ENCODE measurements at places on chromosomes 5 and 9. TPM values are rescaled to one million over a fixed set of nuclear protein-coding genes. Genes with fewer than 3 reads are reported as not detected.

SOX30 gene
- total RNA-seq: 0.09 TPM

DNA sequence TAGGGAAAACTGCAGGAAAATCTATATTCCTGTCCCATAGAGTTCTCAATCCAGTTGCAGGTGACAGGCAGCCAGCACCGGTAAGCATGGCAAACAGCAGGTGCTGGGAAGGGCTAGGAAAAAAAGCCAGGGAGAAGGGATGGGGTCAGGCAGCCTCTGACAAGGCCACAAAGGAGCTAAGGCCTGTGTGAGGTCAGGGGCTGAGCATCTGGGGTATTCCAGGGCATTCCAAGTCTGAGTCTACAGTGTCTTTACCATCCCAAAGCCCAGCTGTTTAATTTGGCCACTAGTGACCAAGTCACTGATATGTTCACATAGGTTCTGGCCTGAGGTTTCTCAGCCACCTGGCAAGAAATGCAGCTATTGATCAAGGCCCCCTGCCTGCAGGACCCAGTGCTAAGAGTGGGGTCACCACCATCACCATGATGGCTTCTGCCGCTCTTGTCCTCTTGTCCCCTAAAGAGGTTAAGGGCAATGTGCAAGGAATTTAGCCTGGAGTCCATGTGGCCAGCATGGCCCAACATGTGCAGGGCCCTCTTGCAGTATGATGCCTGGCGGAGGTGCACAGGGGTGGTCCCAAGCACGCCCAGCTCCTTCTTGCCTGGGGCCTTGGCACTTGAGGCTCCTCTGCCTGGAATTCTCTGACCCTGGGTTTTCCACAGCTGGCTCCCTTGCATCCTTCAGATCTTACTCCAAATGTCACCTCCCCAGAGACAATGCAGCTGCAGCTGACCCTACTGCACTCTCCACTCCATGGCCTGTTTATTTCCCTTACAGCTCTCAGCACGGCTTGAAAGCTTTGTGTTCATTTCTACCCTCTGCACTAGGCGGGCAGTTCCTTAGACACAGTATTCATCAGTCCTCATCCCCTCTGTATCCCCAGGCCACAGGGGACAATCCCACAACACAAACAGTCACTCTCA lies 213.1 kb downstream of the MSX2 start:
- H3K4me1 ChIP-seq: no peaks in the 10 kb centered on the region
- H3K36me3 ChIP-seq: no peaks in the 10 kb centered on the region
- DNase-seq: peak; percentile 32
- no peak overlapping the region for H3K27ac ChIP-seq

DNA sequence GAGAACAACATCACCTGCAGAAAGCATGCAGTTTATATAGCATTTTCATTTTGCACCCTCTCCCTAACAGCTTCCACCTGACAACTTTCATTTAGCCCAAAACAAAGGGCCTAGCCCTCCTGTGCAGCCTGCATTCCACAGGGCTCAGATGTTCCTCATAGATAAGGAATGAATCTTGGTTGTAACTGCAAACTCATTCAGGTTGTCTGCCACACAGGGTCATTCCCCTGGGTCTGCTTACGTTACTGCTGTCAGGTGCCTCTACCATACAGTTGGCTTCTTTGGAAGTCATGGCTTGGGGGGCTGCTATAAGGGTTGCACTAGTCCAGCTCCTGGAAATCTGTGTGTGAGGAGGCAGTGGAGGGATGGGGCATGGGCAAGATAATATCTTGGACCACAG lies 2.7 kb upstream of the DCP2 start:
- H3K4me1 ChIP-seq: peaks cover 9% of the 10 kb centered on the region
- H3K36me3 ChIP-seq: no peaks in the 10 kb centered on the region
- no peak overlapping the region for H3K4me3 ChIP-seq
- DNase-seq: no peak
- no peak overlapping the region for H3K27ac ChIP-seq
- no peaks in the 10 kb centered on the region for H3K27me3 ChIP-seq

GRCh38 chr9:41229408-41230401 lies 40.6 kb upstream of the ZNG1F start:
- DNase-seq: no peak
- no peaks in the 10 kb centered on the region for H3K4me1 ChIP-seq
- H3K27ac ChIP-seq: no peak overlapping the region
- H3K36me3 ChIP-seq: no peaks in the 10 kb centered on the region
- H3K4me3 ChIP-seq: no peak overlapping the region

DNA sequence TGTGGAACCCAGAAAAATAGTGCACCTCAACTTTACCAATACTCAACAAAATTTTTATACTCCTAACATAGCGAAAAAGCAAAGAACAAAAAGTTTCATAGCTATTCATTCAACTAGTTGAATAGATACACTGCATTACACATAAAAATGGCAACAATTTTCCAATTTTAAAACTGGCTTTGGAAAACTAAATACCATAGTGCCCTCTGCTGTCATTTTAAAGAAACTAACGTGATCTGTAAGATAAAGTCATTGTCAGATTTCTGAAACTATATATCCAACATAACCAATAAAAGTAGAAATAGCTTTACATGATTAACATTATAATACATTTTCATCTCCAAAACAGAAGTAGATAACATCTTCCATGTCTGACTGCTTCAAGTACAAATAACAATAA lies 31.6 kb downstream of the DTWD2 start:
- DNase-seq: peak; percentile 61
- H3K36me3 ChIP-seq: no peaks in the 10 kb centered on the region
- no peaks in the 10 kb centered on the region for H3K27me3 ChIP-seq
- no peak overlapping the region for H3K4me3 ChIP-seq
- H3K27ac ChIP-seq: no peak overlapping the region
- H3K4me1 ChIP-seq: no peaks in the 10 kb centered on the region

GRCh38 chr9:35909687-35910612 lies 660 bp downstream of the SPAAR start:
- peaks cover 61% of the 10 kb centered on the region for H3K4me1 ChIP-seq
- H3K27ac ChIP-seq: peak overlapping the region; percentile 95
- no peaks in the 10 kb centered on the region for H3K36me3 ChIP-seq
- no peaks in the 10 kb centered on the region for H3K27me3 ChIP-seq
- peak; percentile 53 for DNase-seq

Data from muscle of leg (tissue), 16 donors.